ENCODE measurements at places on chromosomes 1 and 21.

DNA sequence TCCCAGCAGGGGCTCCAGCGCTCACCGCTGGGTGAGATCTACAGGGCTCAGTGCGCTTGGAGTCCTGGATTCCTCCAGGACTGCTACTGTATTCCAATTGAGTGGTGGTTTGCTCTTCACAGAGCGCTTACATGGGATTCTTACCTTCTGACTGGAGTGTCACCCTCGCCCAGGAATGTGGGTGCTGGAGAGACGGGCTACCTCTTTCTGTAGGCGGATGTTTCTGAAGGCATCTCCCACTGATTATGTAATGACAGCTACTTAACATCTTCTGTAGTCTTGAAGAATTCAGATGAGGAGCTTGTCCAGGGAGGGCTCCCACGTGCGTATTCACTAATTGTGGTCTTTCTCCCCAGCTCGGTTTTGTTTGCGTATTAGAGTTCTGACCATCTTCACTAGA, 154.2 kb downstream of the DYRK1A start:
- DNase-seq = peak; percentile 22

DNA sequence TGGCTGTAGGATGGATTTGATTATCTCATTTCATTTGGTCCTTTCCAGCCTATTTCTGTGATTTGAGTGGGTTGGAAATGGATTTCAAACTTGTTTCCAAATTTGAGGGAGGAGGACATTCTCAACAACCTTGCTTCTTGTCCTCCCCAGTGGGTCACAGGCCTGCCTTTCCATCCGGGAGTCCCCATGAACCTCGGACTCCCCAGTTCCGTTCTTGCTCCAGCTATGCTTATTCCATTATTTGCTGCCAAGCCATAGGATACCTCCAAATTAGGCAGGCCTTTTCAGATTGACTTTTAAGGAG, 97.8 kb downstream of the DUSP10 start:
- no peak for DNase-seq

DNA sequence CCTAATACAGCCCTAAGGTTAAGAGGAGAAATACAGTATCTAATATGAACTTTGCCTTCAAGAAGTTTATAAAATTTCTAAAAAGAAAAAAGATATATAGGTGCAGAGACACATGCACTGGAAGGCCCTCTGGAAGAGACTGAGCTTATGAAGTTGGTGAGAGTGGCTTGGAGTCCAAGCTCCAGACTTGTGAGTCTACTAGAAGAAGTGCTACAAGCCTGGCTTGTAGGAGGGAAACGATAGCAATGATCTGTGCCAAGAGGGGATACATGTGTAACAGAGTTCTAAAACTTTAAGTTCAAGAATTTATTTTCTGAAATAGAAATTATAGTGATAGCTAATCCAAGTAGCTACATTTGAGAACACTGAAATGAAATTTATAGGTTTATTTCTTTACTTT, 213.0 kb downstream of the PATJ start:
- no peak for DNase-seq

- DNase-seq = no peak
Measured at GRCh38 chr1:4020449-4020848, 120.4 kb upstream of the C1orf174 start.

DNA sequence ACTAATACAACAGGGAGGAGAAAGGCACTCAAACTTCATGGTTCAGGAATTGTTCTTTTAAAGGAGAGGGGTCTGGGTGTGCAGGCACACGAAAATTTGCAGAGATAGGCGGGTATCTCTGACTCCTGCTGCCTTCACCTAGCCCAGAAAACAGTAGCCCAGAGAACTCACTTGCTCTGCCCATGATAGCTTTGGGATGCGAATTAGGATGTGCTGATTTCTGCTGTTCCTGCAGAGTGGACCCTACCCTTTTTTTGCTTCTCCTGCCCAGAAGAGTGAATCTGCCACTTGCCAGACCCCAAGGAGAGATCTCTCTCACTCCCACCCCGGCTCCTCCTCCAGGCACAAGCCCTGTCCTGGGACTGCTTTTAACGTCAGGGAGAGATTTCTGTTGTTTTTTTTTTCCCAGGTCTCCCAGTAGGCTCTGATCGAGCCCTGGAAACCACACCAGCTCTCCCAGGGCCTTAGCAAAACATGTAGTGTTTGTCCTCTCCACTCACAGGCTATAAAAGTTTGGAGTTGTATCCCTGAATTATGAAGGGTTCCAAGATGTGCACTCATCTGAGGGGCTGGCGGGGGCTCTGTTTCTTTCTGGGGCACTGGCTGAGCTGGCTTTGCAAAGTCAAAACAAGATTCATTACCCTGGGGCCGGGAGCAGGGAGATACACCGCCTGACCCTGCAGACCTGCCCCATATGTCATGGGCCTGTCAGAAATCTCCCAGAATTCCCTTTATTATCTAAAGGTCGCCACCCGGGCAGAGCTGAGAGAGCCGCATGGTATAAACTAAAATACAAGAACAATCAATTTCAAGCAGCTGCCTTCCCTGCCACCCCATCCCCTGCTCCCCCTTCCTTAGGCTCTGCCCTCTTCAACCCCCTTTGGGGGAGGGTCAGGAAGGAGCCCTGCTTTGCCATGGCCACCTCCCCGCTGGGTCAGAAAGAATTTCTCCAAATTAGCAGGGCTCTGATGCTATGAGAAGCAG, 17.9 kb downstream of the PLXNA2 start:
- no peak for DNase-seq

DNA sequence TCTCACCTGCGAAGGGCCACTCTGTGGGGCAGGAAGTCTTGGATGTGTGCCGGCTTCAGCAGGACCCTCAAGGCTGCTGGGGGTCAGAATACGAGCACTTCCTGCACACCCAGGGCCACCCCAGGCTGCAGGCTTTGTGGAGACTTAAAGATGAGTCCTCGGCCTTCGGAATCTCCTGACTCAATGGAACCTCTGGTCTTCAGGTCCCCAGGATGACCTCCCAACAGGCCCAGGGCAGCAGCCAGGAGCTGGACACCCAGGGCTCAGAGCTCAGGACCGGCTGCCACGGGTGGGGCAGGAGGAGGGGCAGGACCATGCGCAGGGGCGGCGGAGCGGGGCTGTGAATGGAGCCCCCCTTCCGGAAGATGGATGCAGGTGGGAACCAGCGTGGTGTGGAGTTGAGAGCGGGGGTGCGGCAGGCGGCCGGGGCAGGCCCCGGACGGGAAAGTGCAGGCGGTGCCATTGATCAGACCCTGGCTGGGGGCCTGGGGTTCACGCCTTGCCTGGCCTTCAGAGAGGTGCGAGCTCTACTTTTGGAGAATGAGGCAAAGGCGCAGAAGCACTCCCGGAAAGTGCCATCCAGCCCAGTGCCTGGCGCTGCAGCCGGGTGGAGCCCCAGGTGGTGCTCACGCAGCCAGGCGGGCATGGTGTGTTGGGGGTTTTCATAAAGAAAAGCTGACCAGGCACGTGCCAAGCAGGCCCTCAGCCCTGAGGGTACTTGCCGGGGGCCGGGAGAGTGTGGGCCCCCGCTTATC, 10.4 kb downstream of the COL18A1 start:
- no peak for DNase-seq

- DNase-seq = no peak
Measured at GRCh38 chr1:26526287-26526686, 3.3 kb upstream of the RPS6KA1 start.

DNA sequence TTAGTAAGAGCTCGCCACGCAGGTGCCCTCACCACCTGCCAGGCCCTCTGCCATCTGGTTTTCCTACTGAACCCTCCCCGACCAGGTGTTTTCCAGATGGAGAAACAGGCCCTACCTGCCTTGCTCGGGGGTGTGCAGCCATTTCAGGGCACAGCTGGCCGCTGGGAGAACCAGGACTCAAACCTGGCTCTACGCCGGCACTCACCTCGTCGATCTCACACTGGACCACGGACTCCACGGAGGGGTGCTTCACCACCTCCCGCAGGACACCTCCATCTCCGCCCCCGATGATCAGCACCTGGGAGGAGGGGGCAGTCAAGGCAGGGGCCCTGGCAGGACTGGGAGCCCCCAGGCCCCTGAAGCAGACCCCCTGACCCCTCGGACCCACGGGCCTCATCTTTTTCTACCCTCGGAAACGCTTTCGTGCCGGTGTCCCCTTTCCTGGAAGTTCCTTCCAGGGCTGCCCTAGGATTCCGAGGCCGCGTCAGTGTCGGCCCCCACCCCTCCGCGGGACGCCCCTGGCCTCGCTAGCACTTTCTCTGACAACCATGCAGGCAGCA, 1.1 kb downstream of the SRM start:
- DNase-seq = no peak

- DNase-seq = no peak
Measured at GRCh38 chr1:32112806-32113375, 5.0 kb downstream of the KPNA6 start.

DNA sequence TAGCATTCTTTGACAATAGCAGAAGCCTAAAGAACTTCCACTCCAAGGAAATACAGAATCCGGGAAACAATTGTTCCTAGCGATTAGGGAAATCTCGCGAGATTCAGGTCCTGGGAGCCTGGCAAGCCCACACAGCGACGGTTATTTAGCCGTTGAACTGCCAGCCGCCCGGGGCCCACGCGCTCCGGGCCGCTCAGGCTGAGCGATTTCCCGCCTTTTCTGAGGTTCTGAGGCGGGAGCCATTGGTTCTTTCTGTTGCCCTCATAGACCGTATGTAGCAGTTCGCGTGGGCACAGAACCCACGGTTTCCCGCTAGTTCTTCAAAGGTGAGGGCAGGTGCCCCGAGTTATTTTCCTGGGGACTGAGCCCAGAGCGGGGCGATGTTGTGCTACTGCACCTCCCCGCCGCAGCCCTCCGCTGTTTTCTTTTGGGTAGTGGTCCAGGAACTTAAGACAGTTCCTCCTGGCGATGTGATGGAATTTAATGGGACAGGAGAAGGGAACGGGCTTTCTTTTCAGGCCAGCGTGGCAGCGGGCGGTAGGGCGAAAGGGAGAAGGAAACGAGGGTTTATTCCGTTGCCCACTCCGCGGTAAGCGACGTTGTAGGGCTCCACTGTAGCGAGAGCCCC, at the start of gene SYCP1:
SYCP1 (plus strand) TSS at position 171 of the 628 bp plus-strand sequence. CDS start 602 bp downstream, outside the sequence.
- DNase-seq = no peak

- no peak for DNase-seq
Measured at GRCh38 chr21:26007951-26008498, 162.5 kb downstream of the APP start.

DNA sequence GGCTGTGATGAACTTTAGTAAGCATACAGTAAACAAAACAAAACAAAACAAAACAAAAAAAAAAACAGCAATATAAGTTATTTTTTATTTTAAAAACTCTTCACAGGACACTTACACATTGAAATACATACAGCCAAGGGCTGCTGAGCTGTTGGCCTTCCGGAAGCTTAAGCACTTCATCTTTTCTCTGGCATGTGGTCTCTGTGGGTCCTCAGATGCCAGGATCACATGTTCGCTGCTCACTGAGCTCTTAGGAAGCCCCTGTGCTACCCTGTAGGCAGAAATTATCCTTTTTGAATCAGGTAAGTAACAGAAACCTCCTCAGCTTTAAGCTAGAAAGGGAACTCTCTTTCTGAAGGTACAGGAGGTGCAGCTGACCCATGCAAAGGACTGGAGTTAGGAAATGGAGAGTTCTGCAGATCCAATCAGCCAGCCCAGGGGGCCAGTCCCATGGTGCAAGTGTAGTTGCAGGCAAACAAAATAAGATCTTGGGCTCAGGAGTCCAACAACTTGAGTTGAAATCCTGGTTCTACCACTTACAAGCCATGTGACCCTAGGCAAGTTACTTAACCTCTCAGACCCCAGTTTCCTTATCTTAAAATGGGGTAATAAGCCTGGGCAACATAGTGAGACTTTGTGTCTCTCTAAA, 22.4 kb upstream of the MED18 start:
- no peak for DNase-seq

- no peak for DNase-seq
Measured at GRCh38 chr1:207965392-207966387, 54.8 kb upstream of the CD34 start.

DNA sequence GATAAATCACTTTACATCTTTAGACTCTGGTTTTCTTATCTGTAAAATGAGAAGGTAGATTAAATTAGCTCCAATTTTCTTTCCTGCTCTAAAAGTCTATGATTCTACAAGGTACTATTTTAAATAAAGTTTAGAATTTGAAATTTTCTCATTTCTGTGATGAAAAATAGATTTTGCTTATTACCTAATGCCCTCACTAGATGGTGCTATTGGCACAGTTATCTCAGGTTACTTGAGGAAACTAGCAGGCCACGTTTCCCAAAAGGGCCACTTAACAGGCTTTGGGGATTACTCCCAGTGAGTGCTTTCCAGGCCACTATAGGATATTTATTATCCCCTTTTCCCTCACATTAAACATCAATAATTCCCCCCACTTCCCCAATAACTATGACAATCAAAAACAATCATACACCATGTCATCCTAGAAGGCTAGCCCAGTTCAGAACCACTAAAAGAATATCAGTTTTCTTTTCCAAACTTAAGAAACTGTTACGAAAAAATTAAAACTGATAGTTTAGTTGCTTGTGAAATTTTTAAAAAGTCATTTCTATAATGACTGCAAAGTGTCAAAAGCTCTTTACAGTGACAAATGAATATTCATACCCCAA, 30.6 kb downstream of the OMA1 start:
- DNase-seq = peak; percentile 47

- no peak for DNase-seq
Measured at GRCh38 chr1:191240925-191241324, 763.3 kb upstream of the BRINP3 start.

DNA sequence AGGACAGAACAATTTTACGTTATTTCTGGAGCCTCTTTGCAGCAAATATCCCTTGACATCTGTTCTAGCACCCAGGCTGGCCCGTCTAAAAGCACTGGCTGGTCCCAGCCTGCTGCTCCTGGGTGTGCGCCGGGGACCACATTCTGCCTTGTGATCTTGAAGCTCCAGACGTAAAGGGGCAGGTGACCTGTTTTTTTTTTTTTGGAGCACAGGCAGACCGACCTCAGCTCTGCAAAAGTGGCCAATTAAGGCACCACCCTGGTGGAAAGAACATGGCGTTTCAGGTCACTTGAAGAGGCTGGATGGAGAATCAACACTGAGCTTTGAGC, 13.8 kb upstream of the CAMTA1 start:
- DNase-seq = no peak

- no peak for DNase-seq
Measured at GRCh38 chr1:189681252-189681919, 796.3 kb downstream of the BRINP3 start.

- DNase-seq = no peak
Measured at GRCh38 chr1:92315766-92316599, 17.1 kb downstream of the RPAP2 start.

DNA sequence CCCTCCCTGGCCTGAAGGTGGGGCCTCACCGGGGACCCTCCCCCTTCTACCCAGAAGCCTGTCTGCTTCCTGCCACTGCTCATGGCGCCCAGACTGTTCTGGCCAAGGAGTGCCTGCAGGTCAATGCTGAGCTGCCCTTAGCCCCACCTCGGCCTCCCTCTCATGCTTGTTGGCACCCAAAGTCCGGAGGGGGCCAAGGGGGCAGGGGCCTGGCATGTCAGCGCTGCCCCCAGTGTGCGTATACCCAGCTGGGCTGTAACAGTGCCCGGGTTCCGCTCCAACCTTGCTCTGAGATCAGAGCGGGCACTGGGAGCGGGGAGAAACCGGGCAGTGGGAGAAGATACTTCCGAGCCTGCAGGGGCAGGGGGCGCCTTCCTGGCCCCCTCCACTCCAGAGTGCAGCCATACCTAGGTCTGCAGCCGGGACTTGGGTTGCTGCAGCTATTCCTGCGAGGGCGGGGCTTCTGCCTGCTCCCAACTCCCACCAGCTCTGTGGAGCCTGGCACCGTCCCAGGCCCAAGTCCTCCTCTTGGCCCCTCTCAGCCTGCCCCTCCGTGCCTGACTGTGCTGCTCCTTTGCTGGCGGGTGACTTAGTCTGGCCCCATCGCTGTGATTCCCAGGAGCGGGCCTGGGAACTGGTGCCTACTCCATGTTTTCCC, 21.4 kb upstream of the TGFB2 start:
- DNase-seq = no peak

- no peak for DNase-seq
Measured at GRCh38 chr1:23555986-23556634, 3.2 kb downstream of the ID3 start.

All from frontal cortex (tissue), 4 donors.